ENCODE measurements at places on chromosomes 11 and 22. TPM values are rescaled to one million over a fixed set of nuclear protein-coding genes. Genes with fewer than 3 reads are reported as not detected.

Gene RBMXL2
- total RNA-seq = not detected

Gene MYOD1
- not detected for total RNA-seq

Gene C11orf65
- 0.13 TPM for total RNA-seq

Gene CCDC116
- 0.08 TPM for total RNA-seq

Gene CDKN1C
- total RNA-seq = 0.56 TPM

Gene CD3G
- not detected for total RNA-seq

Gene CEND1
- 1.6 TPM for total RNA-seq

Gene ABTB2
- 26.3 TPM for total RNA-seq

Gene OR51V1
- total RNA-seq = not detected

Gene IGF2
- 1.8 TPM for total RNA-seq

Gene PANX3
- not detected for total RNA-seq

Gene UBASH3B
- total RNA-seq = 43.9 TPM

Gene PACSIN2
- total RNA-seq = 69.9 TPM

Gene MOGAT2
- not detected for total RNA-seq

Gene GVQW3
- 1.1 TPM for total RNA-seq

Gene NRGN
- total RNA-seq = 11.1 TPM

Gene CBY1
- total RNA-seq = 15.1 TPM

Gene PLA2G3
- not detected for total RNA-seq

Gene ANO1
- total RNA-seq = 1.1 TPM
